ENCODE measurements at places on chromosomes 5 and 9.

DNA sequence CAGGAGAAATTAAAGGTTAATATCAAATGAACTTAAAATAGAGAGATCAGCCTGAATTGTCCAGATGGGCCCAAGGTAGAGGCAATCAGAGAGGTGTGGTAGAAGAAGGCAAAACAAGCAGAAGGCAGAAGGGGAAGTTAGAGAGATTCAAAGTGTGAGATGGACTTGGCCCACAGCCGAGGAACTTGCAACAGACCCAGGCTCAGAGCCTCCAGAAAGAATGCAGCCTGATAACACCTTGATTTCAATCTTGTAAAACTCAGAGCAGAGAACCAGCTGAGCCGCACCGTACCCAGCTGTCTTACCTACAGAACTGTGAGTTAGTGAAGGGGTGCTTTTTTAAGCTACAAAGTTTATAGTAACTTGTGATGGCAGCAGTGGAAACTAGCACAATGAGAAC is 190.9 kb downstream of the RFK start:
- peak; percentile 25 for DNase-seq

GRCh38 chr5:170148430-170149205 is 42.9 kb downstream of the FOXI1 start:
- no peak for DNase-seq

DNA sequence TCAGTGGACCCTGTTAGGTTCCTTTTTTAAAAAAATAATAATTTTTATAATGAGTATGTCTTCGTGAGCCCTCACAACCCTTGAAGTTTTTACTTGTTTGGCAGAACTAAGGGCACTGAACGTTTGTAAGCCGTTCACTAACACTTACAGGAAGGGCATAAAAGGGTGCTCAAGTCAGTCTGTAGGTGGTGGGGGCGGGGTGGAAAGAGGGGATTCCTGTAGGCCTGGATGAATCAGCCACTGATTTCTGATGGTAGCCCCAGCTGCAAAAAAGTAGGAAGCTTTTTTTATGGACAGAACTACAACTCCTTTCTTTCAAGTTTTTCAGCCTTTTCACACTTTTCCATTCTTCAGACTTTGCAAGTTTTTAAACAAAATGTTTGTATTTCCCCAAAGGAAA is 35.8 kb downstream of the PIK3R1 start:
- no peak for DNase-seq

DNA sequence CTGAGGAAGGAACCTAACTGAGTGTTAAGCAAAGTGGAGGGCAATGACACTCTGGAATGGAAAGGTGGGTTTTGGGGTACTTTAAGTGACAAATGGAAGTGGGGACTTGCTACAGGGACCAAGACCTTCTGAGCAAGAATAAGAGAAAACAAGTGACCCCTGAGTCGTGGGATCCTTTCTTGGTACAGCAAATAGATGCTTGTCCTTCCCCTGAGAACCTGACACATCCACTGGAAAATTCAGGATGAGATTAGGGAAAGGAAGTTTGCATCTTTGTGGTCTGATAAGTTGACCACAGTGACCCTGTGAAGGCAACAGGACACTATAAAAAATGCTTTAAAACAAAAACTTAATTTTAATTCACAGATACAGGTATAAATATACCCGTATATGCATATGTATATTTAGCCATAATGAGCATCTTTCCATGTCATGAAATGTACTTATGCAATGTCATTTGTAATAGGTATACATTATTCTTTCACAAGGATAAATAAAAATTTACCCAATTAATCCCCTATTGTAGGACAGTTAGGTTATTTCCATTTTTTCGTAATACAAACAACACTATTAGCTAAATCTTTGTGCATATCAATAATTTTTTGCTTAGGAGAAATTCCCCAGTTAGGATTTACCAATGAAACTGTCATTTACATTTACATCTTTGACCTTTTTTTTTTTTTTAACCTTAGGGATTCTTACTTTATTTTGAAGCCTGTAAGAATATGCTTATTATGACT is 2.0 kb upstream of the IRF1 start:
- DNase-seq, result no peak

GRCh38 chr9:73143711-73144328 is 7.8 kb upstream of the ANXA1 start:
- no peak for DNase-seq

- DNase-seq, result no peak
Observed at GRCh38 chr9:13805546-13805945, 508.4 kb downstream of the NFIB start.

Data from LNCaP clone FGC (cell line).